ENCODE measurements at places on chromosomes 7 and 10. TPM values are rescaled to one million over a fixed set of nuclear protein-coding genes. Genes with fewer than 3 reads are reported as not detected.

The PHKG1 gene
- total RNA-seq = not detected

The SSC4D gene
- total RNA-seq = 0.87 TPM

The PRSS1 gene
- total RNA-seq = not detected

The HABP2 gene
- not detected for total RNA-seq

The SLC16A9 gene
- 7.8 TPM for total RNA-seq

The FGL2 gene
- total RNA-seq = 0.15 TPM

The COG5 gene
- 50.3 TPM for total RNA-seq

The PDE6C gene
- total RNA-seq = not detected

The PIP gene
- not detected for total RNA-seq

The TMEM176A gene
- not detected for total RNA-seq

The DEPP1 gene
- total RNA-seq = 1.1 TPM

The CYP2C19 gene
- total RNA-seq = not detected

The STK32C gene
- total RNA-seq = 13.4 TPM

The PRRT4 gene
- 1.3 TPM for total RNA-seq

The ABCB1 gene
- total RNA-seq = not detected

The WBP1L gene
- 33.8 TPM for total RNA-seq

The PTPN20 gene
- total RNA-seq = 6.2 TPM

The PRKG1 gene
- total RNA-seq = 0.16 TPM

The TRIM50 gene
- not detected for total RNA-seq

The CCDC172 gene
- not detected for total RNA-seq

The CXCL12 gene
- not detected for total RNA-seq

The H2BK1 gene
- total RNA-seq = not detected

The NPY4R2 gene
- not detected for total RNA-seq

The PDK4 gene
- not detected for total RNA-seq

The HOXA10 gene
- total RNA-seq = 1.1 TPM

The OPN1SW gene
- total RNA-seq = not detected

The PTN gene
- total RNA-seq = not detected

The PLXNA4 gene
- total RNA-seq = under 0.01 TPM

The FAM237B gene
- total RNA-seq = not detected

All from hair follicular keratinocyte (primary cell).